ENCODE measurements at places on chromosomes 11 and 22. TPM values are rescaled to one million over a fixed set of nuclear protein-coding genes. Genes with fewer than 3 reads are reported as not detected.

Gene TEX54
- not detected for polyA plus RNA-seq

Gene SAA1
- not detected for polyA plus RNA-seq

Gene NLRP10
- not detected for polyA plus RNA-seq

Gene RASSF10
- 0.08 TPM for polyA plus RNA-seq

Gene OTOG
- not detected for polyA plus RNA-seq

Gene LRRC4C
- 23.1 TPM for polyA plus RNA-seq

Gene KCTD14
- 0.79 TPM for polyA plus RNA-seq
